Endodermal cell (in vitro differentiated cells): ENCODE measurements at places on chromosomes 4 and X. TPM values are rescaled to one million over a fixed set of nuclear protein-coding genes. Genes with fewer than 3 reads are reported as not detected.

The ALPK1 gene
- 0.24 to 0.99 TPM in 2 of 3 replicates, not detected in the other for total RNA-seq

DNA sequence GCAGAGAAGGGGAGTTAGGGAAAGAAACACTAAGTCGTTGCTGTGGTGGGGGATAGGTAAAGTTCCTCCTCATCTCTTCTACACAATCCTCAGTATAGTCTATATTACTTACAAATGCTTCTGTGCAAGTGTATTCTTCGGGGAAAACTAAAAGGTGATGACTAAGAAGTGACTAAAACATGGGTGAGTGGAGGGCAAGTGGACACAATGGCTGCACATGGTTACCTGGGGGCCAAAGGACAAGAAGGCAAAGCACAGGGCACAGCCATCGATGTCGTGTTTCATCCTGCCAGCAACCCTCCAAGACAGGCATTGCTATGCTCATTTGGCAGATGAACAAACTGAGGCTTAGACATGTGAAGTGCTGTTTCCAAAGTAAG, 35.5 kb upstream of the CCKAR start:
- no peak for DNase-seq

The GPAT3 gene
- 0.33 to 1.1 TPM (median 0.82 TPM) in 3 replicates for total RNA-seq

- no peak for DNase-seq
Measured at GRCh38 chrX:16826207-16826606, 39.9 kb downstream of the TXLNG start.

DNA sequence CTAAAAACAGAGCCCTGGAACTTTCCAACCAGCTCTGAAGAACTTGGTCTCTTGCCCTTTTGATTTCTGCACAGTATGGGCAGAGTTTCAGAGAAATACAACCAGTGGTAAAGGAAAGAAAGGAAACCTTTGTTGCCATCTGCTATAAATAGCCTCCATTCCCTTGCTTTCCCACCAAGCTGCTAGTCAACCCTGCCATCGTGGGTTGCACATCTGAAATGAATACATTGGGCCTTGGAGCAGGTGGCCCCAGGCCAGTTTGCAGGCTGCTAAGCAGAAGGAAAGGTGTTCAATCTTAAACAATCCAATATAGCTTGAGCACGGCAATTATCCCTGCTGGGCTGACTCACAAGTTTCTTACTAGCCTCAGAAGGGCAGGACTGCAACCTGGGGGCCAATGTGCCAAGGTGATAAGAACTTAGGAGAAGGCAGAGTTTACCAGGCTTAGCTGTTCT, 142.5 kb downstream of the PPARGC1A start:
- DNase-seq, result peak; percentile 49

The MAGEC3 gene
- 0.18 TPM in 1 of 2 replicates, not detected in the other for total RNA-seq

DNA sequence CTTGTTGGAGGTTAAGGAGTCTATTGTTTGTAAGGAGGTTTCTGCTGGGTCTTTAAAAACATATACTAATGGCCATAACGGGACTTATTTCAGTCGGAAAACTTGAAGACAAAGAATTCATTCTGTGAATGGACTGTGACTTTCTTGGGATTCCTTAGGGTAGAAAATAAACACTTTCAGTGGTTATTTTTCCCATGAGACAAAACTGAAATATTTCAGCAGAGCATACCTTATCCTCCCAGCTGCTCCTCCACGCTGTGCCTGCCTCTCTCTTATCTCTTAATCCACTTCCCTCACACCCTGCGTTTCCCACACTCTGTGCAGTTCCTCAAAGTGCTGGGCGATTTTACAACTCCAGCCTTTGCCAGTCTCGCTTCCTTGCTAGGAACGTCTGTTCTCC, 47.1 kb upstream of the SORBS2 start:
- no peak for DNase-seq

The DMP1 gene
- total RNA-seq, result 0.09 and 0.11 TPM in 2 replicates

The SNCA gene
- total RNA-seq, result 11.2 and 11.3 TPM in 2 replicates
